ENCODE measurements at places on chromosomes 2 and 18.

DNA sequence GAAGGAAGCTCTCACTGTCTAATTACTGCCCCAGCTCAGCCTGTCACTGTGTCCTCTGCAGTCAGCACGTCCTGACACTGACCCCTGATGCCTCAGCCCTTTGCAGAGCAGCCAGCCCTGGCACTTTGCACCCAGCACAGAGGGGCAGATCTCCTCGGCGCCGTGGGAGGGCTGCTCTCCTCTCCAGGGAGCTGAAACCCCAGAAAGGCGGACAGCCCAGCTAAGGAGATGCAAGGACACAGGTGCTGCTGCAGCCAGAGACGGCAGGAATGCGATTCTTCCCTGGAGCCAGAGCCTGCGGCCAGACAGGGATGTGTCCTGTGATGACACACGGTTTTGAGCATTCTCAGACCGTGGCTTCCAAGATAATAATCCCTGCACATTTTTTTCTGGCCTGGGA is 34.5 kb upstream of the SIX3 start:
- DNase-seq = no peak

- no peak for DNase-seq
Measured at GRCh38 chr2:171237751-171238505, 77.2 kb upstream of the TLK1 start.

- DNase-seq = no peak
Measured at GRCh38 chr2:240603846-240604245, 17.3 kb downstream of the CAPN10 start.

DNA sequence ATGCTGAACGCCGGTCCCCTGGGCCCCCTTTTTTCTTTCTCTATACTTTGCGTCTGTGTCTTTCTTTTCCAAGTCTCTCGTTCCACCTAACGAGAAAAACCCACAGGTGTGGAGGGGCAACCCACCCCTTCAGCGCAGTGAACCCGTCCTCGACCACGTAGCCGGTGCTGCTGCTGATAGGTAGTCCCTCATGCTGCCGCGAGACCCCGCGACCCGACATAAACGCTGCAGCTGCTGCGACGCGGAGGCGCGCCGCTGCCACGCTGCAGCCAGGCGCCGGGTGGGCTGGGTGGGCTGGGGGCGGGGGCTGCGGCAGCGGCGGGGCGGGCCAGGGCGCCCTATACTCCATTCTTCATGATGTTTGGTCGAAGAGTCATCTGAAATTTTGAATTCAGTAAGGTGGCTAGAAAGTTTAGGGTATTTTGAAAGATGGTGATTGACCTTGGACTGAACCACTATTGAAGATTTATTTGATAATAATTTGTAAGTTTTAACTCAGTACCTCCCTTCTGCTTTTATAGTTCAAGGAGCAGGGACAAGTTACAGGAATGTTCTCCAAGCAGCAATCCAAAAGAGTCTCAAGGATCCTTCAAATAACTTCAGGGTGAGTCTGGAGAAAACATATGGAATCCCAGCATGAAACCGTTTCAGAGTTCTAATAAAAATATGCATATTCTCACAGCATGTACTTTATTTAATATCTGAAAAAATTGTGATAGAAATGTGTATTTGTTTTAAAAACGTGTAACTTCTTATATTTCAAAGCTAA is 24.1 kb downstream of the CFLAR start:
- DNase-seq = no peak

DNA sequence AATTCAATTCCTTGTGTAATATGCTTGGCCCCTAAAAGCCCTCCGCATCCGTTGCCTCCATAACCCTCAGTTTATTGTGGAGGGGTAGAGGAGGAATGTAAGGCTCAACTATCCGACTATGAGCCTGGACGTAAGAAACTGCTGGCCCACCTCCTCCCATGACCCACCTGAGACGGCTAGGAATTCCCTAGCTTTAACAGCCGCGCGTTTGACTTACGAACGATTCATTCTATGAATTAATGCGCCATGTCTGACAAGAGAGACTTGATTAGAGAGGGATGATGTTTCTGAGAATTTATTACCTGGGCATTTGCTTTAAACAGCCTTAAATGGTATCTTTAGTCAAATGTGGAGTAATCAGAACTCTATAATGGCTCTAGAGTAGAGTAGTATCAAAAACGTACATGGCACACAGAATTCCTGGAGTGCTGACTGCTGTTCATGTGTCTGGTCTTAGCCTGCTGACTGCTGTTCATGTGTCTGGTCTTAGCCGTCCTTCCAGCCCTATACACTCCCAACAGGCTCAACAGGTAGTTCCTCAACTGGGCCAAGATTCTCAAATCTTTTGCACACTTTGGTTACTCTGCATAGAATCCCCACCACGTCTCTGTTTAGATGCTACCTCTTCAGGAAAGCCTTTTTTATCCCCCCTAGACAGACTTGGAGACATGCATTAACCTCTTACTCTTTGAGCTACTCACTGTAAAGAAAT is 899 bp upstream of the GFPT1 start:
- no peak for DNase-seq

- no peak for DNase-seq
Measured at GRCh38 chr2:28321426-28321825, 71.2 kb upstream of the FOSL2 start.

DNA sequence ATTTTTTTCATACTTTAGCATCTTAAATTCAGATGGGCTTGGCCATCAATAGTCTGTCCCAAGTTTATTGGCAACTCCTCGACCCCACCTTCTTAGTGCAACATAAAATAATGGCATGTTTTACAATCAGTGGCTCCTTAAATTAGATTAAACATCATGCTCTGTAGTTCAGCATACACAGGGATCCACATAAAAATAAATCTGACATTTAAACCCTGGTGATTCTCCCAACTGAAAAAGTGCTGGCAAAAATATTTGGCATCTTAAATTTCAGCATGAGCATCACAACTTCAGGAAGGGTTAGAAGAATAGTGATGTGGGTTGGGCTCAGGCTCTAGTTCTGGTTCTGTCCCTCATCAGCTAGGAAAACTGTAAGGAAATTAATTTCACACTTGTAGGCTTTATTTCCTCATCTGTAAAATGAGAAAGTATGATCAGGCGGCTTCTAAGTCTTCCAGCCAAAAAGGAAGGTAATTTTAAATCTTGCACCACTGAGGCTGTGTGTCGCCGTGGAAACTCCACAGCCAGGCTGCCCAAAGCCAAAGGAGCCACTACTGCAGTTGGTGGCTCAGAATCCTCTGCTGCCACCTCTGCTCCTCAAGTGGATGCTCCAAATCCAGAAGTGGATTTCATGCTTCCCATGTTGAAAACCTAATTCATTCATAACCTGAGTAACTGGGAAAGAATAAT is 17.6 kb upstream of the EPG5 start:
- DNase-seq = no peak

DNA sequence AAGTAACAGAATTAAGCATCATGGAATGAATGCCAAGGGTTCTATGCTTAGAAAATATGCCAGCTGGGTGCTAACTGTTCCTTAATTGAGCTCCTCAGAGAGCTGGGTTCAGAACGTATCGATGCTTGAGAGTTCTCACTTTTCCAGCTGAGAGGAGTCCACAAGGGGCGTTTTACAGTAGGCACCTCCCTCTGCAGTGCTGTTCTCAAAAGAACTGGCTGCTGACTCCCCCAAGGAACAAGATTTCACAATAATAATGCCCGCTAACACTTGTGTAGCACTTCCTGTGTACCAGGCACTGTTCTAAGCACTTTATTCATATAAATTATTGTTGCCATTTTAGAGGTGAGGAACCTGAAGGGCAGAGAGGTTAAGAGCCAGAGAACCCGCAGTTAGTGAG is 18.1 kb upstream of the TMEM237 start:
- DNase-seq = no peak

DNA sequence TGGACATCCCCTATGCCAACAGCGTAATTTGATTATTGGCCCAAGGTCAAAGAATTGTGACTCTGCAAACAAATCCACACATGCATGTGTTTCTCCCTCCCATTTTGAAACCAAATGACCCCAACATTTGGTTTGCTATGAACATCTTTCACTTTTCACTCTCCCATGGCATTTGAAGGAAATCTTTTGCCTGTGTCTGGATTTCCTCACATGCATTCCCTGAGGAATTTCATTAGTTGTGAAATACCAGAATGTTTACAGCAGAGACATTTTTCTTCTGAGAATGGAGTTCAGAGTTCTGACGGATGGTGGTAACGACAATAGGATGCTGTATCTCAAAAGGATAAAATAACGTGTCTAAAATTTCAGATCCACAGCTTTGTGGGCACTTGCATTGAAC is 60.3 kb upstream of the LMAN1 start:
- no peak for DNase-seq

DNA sequence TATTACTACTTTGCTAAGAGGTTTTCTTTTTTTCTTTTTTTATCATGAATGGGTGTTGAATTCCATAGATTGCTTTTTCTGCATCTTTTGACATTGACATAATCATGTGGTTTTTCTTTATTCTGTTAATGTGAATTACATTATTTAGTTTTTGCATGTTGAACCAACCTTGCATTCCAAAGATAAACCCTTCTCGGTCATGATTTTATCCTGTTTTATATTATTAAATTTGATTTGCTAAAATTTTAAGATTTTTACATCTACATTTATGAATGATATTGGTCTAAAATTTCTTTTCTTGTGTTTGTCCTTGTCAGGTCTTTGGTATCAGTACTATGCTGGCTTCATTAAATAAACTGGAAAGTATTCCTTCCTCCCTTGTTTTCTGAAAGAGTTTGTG is 87.5 kb upstream of the FOSL2 start:
- DNase-seq = no peak

DNA sequence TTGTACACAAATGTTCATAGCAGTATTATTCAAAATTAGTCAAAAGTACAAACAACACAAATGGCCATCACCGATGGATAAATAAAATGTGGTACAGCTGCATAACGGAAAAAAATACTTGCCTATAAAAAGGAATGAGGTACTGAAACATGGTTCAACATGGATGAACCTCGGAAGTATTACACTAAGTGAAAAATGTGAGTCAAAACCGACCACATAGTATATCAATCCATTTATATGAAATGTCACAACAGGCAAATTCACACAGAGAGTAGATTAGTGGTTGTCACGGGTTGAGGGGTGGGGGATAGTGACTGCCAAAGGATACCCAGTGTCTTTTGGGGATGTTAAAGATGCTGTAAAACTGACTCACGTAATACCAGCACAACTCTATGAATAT is 3.5 kb downstream of the SS18 start:
- DNase-seq = no peak

GRCh38 chr2:238865744-238866355 is 18.0 kb downstream of the TWIST2 start:
- DNase-seq = no peak

DNA sequence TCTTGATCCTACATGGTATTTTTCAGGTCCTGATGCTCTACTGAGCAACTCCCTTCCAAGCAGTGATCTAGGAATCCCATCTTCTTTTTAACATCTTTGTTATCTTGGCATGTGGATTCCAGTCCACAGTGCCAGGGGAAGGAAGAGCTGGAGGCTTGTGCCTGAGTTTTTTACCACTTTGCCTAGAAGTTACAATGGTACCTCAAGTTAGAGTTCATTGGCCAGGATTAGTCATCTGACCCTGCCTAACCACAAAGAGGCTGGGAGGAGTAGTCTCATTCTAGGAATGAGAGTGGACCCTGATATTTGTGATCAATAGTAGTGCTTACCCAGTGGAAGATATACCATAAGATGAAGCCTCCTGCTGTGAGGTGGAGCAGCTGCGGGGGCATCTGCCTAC is 109.3 kb downstream of the ADCYAP1 start:
- no peak for DNase-seq

GRCh38 chr2:221109552-221109951 is 462.6 kb downstream of the EPHA4 start:
- DNase-seq = no peak

- DNase-seq = no peak
Measured at GRCh38 chr2:86284401-86284841, 53.0 kb downstream of the REEP1 start.

GRCh38 chr2:86035883-86036668 is 69.6 kb downstream of the POLR1A start:
- peak; percentile 44 for DNase-seq

DNA sequence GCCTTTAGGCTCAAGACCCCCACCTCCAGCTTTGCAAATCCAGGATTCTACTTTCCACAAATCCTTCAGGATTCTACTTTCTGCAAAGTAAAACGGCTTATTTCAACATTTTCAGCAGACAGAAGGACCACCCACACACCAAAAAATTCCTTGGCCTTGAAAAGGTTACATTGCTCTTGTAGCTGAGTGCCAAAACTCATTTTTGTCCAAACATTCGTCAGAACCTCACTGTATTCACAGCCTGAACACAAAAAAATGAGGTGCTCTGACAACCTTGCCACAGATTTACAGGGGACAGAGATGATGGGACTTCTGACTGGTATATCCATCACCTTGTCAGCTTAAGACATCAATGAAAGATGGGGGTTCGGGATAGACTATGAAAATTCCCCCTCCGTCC is 63.0 kb upstream of the COX7A2L start:
- no peak for DNase-seq

DNA sequence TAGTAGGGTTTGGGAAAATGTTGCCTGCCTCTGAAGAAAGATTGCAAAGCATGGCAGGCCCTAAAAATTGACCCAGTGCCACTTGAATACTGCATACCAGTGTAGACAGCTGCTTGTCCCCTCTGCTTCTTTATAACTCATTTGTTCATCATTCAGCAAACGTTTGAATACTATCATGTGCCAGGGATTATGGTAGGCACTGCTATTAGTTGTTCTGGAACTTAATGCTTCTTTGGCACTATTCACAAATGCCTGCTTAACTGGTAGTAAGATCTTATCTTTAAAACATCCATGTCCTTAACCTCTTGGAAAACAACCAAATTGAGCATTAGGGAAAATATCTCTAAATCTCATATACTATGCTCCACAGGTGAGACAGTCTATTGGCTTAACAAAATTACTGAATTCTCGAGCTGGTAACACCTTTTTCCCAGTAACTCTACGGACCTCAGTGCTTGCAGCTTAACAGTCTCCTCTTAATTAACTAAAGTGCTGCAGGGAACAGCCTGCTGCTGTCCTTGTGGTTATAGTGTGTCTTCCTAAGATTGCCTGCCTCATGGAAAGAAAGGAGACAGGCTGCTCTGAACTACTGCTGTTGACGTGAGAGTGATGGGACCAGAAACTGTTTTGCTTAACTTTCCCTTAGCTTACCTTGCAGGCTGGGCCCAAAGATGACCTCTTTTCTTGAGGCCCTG is 93.2 kb downstream of the MIB1 start:
- no peak for DNase-seq

GRCh38 chr2:19898592-19899329 is 3.0 kb downstream of the TTC32 start:
- DNase-seq = no peak

- no peak for DNase-seq
Measured at GRCh38 chr2:88517759-88518201, 65.3 kb upstream of the FOXI3 start.

- DNase-seq = no peak
Measured at GRCh38 chr2:240383099-240383758, 52.2 kb upstream of the GPC1 start.

- no peak for DNase-seq
Measured at GRCh38 chr2:59744436-59744835, 809.0 kb downstream of the BCL11A start.

GRCh38 chr2:47870641-47871540 is 35.4 kb downstream of the FBXO11 start:
- no peak for DNase-seq

Data from central memory CD8-positive, alpha-beta T cell (primary cell).